ENCODE measurements at places on chromosomes 5 and 9. TPM values are rescaled to one million over a fixed set of nuclear protein-coding genes. Genes with fewer than 3 reads are reported as not detected.
A peak's percentile ranks its signal among the peaks of the same experiment; 100 is the strongest.

DNA sequence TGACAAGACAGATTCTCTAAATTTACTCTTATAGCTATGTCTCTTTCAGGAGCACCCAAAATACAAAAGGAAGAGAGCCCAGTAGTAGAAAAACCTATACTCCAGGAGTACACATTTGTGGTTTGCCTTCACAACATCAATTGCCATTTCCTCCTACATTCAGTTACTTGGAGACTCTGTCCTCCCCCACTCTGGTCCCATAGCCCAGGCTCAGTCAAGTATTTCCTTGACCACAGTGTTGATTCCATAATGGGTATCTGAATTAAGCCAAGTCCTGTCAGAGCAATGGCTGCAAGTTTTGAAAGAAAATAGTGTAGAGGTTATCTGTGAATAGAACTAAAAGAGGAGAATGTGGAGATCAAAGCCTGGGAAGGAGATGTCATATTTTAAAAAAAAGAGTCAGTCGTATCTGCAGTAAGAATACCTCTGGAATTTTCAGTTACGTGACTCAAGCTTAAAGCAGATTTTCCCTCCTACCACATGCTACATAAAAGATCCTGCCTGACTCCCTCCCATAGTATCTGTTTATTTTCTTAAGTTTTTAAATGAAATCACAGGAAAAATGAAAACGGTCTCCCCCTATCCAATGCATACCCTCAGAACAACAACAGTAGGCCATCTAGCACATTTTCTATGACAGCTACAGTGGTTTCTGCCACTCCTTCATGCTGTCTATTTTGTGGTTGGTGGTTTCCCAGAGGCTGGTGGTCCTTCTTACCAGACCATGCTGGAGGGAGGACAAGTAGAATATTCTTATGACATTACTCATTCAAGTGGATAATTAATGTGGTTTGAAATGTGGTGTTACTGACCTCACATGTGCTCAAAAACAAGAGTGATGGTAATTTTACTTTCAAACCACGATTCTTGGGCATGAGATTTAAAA, 249.7 kb upstream of the TMEM161B start:
- no peaks in the 10 kb centered on the region for H3K4me1 ChIP-seq
- no peaks in the 10 kb centered on the region for H3K27me3 ChIP-seq
- H3K36me3 ChIP-seq = no peaks in the 10 kb centered on the region
- no peak overlapping the region for H3K27ac ChIP-seq

- H3K4me1 ChIP-seq = no peaks in the 10 kb centered on the region
- DNase-seq = no peak
- no peaks in the 10 kb centered on the region for H3K27me3 ChIP-seq
- no peaks in the 10 kb centered on the region for H3K36me3 ChIP-seq
- no peak overlapping the region for H3K27ac ChIP-seq
- no peak overlapping the region for H3K4me3 ChIP-seq
Observed at GRCh38 chr5:36644727-36645126, 38.3 kb downstream of the SLC1A3 start.

LPAR1 gene
- total RNA-seq = 0.13 TPM

DNA sequence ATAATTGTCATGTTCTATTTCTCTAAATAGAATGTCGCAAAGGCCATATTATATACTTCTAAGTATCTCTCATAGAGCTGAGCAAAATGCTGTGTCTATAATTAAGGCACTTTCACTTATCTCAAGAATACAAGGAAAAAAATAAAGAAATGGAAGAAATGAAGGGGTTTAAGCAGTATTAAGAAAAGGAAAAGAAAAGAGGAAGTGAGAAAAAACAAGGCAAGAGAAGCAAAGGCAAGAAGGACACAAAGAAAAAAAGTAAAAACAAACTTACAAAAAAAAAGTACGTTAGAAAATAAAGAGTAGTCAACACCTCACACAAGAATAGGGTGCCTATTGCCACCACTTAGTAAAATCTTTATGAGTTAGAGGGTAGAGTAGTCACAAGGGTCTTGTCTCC, 506.2 kb downstream of the GABRG2 start:
- H3K4me3 ChIP-seq = no peak overlapping the region
- no peaks in the 10 kb centered on the region for H3K27me3 ChIP-seq
- no peaks in the 10 kb centered on the region for H3K36me3 ChIP-seq

SVEP1 gene
- 0.81 TPM for total RNA-seq

HAVCR2 gene
- not detected for total RNA-seq

GRCh38 chr5:91280362-91281269, 102.5 kb downstream of the ARRDC3 start:
- H3K27me3 ChIP-seq = no peaks in the 10 kb centered on the region
- H3K36me3 ChIP-seq = no peaks in the 10 kb centered on the region
- peak; percentile 93 for DNase-seq
- peaks cover 16% of the 10 kb centered on the region for H3K4me1 ChIP-seq
- peak overlapping the region; percentile 84 for H3K27ac ChIP-seq
- peak overlapping the region; percentile 39 for H3K4me3 ChIP-seq

FIBCD1 gene
- total RNA-seq = 0.71 TPM

TTF1 gene
- total RNA-seq = 13.3 TPM

GRCh38 chr5:138489683-138490061, 24.4 kb downstream of the EGR1 start:
- H3K4me1 ChIP-seq = peaks cover 54% of the 10 kb centered on the region
- H3K27me3 ChIP-seq = no peaks in the 10 kb centered on the region
- no peaks in the 10 kb centered on the region for H3K36me3 ChIP-seq

DNA sequence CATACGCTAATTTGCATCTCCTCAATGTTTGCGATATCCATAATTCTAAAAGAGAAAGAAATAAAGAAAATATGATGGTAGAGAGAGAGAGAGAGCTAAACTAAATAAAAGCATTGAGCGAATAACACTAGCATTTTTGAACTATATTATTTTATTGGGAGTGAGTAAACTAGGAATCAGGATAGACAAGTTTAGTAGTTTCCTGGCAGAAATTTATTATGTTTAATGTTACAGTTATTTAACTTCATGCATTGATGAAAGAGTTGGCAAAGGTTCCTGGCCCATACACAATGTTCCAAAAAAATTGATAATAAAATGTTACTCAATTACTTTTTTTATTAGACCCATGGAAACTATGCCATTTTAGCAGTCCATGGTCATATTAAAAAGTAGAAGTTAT, 1708.2 kb upstream of the CDH6 start:
- no peaks in the 10 kb centered on the region for H3K36me3 ChIP-seq
- no peak for DNase-seq
- no peak overlapping the region for H3K27ac ChIP-seq
- H3K27me3 ChIP-seq = no peaks in the 10 kb centered on the region
- no peak overlapping the region for H3K4me3 ChIP-seq
- no peaks in the 10 kb centered on the region for H3K4me1 ChIP-seq

DNA sequence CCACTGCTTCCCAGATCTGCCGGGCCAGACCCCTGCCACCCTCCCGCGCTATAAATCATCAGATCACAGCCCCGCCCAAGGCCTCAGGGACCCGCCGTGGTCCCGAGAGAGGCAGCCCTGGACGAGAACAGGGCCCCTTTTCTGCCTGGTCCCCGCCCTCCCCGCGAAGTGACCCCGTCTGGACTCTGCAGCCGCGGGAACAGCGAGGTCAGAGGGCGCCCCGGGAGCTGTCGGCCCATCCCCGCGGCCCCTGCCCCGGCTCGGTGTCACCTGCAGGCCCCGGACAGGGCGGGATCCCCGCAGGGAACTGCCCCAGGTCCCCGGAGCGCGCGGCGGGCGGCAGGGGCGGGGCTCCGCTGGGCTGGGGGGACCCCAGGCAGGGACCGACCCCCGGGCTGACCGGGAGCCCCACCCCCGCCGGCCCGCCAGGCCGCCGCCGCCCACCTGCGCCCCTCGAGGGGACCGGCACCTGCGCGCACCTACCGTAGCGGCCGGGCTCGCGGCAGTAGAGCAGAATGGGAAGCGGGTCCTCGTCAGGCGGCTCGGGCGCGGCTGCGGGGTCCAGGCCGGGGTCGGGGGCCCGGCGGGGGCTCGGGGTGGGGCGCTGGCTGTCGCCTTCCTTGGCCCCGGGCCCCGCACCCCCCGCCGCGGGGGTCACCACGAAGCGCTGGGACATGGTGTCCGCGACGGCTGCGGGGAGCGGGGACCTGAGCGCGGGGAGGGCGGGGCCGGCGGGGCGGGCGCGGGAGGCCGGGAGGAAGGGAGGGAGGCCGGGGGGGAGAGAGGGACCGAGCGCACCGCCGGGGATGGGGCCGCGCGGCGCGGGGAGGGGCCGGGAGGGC, 43.5 kb upstream of the SLC12A7 start:
- peaks cover 18% of the 10 kb centered on the region for H3K4me1 ChIP-seq
- no peak overlapping the region for H3K4me3 ChIP-seq
- no peaks in the 10 kb centered on the region for H3K36me3 ChIP-seq
- DNase-seq = no peak
- H3K27me3 ChIP-seq = peaks cover 82% of the 10 kb centered on the region
